NCI-H1092 (cell line): ENCODE measurements at places on chromosomes 3 and 15.

DNA sequence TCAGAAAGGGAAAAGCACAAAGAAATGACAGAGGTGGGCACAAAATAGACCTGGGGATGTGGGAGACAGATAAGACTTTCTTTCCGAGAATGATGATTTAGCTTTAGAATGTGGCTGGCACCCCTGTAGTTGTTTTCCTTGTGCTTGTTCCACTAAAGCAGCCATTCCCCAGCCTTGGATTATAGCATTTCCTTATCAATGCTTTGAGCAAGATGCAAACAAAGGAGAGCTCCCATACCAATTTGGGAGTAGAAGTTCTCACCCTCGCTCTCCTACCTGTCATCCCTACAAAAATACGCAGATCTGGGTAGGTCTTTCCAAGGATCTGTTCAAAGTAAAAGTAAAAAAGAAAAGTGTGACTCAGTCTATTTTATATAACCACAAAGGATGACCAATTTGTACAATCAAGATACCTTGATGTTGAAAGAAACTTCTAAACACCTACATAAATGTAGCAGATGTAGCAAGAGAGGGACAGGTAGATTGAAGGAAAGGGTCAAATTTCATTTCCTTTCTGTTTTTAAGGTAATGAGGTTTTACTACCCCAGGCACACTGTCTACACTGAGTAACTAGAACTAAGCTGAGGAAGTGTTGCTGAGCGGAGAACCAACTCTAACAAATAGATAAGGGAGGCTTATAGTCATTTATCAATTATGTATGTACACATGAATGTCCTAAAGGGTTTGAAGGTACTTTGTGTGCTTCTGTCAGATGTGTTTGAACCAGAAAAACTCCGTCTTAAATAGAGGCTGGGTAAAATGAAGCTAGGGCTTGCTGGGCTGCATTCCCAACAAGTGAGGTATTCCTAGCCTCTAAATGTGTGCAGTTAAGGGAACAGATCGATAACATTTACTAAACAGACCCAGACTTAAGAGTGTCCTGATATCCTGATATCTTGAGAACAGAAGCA, 91.1 kb upstream of the LRRN1 start:
- no peak for DNase-seq

DNA sequence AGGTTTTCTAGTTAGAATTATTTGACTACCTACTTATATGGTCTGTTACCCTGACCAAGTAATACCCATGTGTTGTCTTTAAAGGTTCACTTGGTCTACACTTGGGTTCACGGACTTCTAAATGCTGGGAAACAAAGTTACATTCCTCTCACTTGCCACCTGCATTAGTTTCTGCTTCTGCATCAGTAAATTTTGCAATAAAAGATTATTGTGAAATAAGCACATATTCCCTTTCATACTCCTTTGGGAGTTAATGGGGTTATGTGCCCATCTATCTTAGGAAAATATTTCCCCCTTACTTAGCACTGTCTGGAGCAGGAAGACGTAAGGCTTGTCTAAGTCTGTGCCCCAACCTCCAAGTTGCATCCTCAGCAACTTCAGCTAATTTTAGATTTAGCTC, 160.7 kb downstream of the FRMD5 start:
- DNase-seq: no peak

DNA sequence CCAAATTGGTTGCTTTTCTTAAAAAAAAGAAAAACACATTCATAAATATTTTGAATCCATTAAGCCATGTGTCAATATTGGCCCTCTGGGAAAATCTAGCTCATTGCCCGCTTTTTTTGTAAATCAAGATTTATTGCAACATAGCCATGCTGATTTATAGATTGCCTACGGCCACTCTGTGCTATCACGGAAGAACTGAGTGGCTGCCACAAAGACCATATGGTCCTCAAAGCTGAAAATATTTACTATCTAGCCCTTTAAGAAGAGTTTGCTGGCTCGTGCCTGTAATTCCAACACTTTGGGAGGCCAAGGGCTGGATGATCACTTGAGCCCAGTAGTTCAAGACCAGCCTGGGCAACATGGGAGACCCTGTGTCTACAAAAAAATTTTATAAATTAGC, 45.9 kb downstream of the IL5RA start:
- DNase-seq: no peak

DNA sequence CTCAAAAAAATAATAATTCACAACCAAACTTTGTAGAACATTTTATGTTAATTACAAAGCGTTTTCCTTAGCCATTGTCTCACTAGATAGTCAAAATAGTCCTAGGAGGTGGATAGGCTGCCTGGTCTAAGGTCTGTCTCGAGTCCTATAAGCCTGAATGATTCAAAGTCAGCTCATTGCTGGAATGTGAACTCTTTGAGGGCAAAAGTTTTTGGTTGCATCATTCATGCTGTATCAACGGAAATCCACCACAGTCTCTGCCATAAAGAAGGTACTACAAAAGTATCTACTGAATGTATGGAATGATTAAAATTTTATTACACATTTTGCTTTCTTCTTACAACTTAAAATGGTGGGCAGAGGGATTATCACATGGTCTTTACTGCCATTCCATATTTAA, 387.3 kb upstream of the RARB start:
- DNase-seq: no peak

DNA sequence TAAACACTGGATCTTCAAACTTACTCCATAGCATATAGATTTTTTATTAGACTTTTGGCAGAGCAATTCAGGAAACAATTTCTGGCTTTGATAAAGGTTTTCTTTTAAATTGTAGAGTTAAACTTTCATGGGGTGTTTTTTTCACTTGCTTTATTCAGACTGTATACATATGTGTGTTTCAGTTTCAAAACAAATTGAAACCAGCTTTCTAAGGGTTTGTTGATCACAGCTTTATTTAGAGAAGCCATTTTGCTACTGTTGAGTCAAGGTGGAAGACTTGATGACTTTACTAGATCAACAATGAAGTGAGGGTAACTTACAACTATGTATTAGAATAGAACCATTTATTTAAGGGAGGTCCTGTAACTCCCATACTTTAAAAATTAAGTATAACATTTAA, 6.2 kb downstream of the UBE2E1 start:
- no peak for DNase-seq

DNA sequence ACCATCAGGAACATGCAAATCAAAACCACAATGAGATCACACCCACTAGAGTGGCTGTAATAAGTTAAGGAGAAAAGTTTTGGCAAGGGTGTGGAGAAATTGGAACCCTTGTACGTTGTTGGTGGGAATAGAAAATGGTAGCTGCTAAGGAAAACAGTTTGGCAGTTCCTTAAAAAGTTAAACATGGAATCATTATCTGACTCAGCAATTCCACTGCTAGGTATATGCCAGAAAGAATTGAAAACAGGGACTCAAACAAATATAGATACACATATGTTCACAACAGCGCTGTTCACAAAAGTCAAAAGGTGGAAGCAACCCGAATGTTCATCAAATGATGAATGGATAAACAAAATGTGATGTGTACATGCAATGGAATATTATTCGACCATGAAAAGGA, 138.8 kb upstream of the ATP2B2 start:
- no peak for DNase-seq

- DNase-seq: no peak
These were observed 91.7 kb downstream of the MYO5A start for GRCh38 chr15:52436981-52437380.

- DNase-seq: no peak
These were observed 15.3 kb upstream of the ARL14 start for GRCh38 chr3:160661660-160662059.

DNA sequence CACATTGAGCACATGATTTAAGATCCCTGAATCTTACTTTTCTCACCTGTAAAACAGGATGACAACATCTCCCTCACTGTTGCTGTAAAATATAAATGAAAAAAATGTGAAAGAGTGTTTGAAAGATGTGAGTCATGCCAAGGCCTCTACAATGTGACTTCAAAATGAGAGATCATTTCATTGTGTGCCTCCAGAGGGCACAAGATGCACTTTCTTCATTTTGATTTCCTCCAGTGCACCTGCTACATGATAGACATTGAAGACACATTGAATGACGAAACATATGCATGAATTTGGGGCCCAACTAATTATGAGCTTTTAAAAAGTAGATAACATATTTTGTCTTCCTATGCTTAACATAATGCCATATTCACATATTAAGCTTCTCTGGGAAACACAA, 170.3 kb downstream of the MOBP start:
- DNase-seq: no peak

DNA sequence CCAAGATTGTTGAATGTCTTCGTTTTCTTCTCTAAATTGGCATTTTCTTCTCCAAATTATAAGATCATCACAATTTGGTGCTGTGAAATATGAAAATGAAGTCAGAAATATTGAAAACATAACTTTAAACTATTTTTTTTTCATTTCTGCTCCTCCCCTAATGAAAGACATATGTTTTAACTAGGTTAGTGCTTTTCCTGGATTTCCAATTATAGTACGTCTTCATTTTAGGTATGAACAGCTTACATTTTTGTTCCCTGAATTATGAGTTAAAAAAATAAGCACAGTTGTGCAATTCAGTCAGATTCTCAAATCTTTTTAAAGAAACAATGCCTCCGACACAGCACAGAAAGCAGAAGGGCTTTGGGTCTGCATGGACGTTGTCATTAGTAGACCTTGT, 83.5 kb upstream of the CFAP20DC start:
- DNase-seq: no peak

GRCh38 chr3:101665851-101666250, 11.1 kb downstream of the ZBTB11 start:
- DNase-seq: no peak

GRCh38 chr15:93252780-93253179, 163.8 kb upstream of the RGMA start:
- DNase-seq: no peak

GRCh38 chr3:101676216-101676764, 642 bp downstream of the ZBTB11 start:
- DNase-seq: no peak
